CD4-positive, alpha-beta T cell treated with Interleukin-4 for 4 hours (primary cell): ENCODE measurements at places on chromosomes 7 and 10.

DNA sequence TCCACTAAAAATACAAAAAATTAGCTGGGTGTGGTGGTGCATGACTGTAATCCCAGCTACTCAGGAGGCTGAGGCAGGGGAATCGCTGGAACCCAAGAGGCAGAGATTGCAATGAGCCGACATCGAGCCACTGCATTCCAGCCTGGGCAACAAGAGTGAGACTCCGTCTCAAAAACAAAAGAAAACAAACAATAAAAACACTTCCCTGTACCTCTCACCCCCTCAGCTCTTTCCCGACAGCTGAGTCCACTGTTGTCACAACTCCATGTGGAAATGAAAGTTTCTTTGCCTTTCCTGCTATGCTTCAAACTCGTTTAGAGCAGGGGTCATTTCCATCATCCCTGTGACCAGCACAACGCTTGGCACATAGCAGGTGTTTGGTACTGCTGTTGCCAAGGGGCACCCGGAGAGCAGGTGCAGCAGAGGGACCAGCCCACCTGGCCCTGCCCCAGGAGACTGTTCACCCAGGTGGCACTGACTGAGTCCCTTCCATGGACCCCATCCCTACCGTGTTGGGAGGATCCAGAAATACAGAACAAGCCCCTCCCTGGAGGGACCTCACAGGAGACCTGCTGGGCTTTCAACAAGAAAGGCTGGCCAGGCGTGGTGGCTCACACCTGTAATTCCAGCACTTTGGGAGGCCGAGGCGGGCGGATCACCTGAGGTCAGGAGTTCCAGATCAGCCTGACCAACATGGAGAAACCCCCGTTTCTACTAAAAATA is 4.9 kb downstream of the TMEM130 start:
- no peak for DNase-seq

GRCh38 chr10:3426190-3426845 is 253.7 kb upstream of the PITRM1 start:
- DNase-seq, result no peak

DNA sequence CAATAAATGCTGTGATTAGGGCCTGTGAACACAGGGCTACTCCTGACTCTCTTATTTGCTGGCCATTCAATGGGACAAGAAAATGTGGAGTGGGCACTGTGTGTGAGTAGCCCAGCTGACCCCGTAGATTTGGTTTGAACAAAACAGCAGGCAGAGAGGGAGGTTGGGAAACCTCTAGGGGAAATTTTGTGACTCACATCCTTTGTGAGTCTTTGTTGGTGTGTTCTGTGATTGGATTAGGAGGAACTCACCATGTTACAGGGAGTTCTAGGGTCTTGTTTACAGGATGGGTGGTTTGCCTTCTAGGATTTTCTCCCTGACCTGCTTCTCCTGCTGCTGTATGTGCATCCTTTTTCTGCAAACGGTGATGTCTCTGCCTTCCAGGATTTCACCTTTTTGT is 128.3 kb upstream of the MKI67 start:
- DNase-seq, result no peak

DNA sequence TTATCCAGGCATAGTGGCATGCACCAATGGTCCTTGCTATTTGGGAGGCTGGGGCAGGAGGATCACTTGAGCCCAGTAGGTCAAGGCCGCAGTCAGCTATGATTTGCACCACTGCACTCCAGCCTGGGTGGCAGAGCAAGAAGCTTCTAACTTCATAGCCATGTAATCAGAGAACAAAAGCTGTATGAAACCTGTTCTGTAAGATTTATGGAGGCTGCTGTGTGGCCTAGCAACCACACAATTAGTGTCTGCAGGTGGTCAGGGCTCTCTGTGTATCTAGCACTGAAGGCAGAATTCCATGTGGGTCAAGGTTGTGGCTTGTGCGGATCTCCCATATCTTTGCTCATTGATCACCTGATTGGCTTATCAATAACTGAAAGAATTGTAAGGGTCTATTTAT is 221.5 kb upstream of the FOXK1 start:
- DNase-seq, result no peak
